ENCODE measurements at places on chromosomes 5 and 9. TPM values are rescaled to one million over a fixed set of nuclear protein-coding genes. Genes with fewer than 3 reads are reported as not detected.

ZDHHC21 gene
- 15.2 TPM for total RNA-seq

RARS1 gene
- 62.8 TPM for total RNA-seq

MARCOL gene
- total RNA-seq: not detected

IL31RA gene
- total RNA-seq: 0.44 TPM

DNA sequence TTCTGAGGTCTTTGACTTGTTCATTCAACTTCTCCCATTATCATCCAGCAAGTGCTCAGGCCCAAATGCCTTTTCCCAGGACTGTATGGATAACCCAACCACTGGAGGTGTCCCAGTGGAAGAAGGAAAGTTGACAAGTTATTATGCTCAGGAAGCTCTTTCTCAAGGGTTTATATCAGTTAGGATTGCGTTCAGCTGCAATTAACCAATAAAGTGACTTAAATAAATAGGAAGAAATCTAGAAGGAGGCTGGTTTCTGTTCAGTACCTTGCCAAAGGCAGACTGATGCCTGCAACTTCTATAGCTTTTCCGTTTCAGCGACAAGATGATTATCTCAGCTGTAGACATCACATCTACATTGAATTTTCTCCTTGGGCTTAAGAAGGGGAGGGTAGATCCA is 52.1 kb downstream of the ENC1 start:
- no peak overlapping the region for H3K27ac ChIP-seq
- no peak overlapping the region for H3K4me3 ChIP-seq

- no peak for DNase-seq
- H3K27ac ChIP-seq: no peak overlapping the region
These were observed 52.4 kb downstream of the GALNT10 start for GRCh38 chr5:154242964-154243376.

DNA sequence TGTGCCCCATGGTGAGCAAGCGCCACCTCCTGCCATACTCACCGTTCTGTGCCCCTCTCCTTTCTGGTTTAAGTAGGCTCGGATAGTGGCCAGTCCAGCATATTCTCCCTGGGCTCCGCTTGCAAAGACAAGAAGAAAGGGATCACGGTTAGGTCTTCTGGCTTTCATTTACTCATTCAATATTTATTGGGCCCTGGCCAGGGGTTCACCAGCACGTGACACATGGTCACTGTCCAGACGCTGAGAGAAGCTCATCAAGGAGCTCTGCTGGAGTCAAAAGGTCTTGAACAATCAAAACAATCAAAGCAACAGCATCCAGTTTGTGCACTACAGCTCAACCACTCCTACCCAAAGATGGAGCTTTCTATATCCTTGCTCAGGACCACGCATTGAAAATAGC is 80.2 kb downstream of the GLDC start:
- H3K4me3 ChIP-seq: no peak overlapping the region
- H3K36me3 ChIP-seq: peaks cover 10% of the 10 kb centered on the region
- no peak overlapping the region for H3K27ac ChIP-seq
- no peaks in the 10 kb centered on the region for H3K27me3 ChIP-seq
- no peak for DNase-seq
- peaks cover 4% of the 10 kb centered on the region for H3K4me1 ChIP-seq

DNA sequence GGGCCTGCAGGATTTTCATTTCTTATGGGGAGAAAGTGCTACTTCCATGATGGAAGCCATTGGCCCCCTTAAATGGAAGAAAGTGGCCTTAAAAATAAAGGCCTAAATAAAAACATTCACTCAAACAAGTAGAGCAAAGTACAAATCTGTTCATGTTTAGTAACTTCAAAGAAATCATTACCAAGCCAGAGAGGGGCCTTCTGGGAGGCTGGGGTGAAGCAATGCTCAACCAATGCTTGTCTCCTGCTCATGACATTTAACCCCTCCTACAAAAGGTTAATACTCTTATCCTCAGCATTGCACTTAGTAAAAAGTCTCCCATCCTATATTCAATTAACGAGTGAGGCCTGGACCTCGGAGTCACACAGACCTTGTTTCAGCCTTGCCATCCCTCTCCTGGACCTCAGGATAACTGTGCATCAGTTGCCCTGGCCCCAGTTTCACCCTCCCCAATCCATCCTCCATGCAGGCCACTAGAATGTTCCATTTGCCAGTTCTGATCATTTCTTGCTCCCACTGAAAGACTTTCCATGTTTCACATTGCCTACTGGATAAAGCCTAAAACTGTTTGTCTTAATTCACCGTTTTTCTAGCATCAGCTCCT is 36.9 kb upstream of the ALDH1B1 start:
- H3K27ac ChIP-seq: peak overlapping the region; percentile 77
- H3K36me3 ChIP-seq: no peaks in the 10 kb centered on the region
- peak; percentile 7 for DNase-seq
- no peaks in the 10 kb centered on the region for H3K27me3 ChIP-seq

GRCh38 chr9:97857606-97858392 is 4.8 kb downstream of the FOXE1 start:
- peaks cover 56% of the 10 kb centered on the region for H3K27me3 ChIP-seq
- no peaks in the 10 kb centered on the region for H3K4me1 ChIP-seq
- H3K27ac ChIP-seq: no peak overlapping the region
- no peak for DNase-seq
- H3K36me3 ChIP-seq: no peaks in the 10 kb centered on the region

DNA sequence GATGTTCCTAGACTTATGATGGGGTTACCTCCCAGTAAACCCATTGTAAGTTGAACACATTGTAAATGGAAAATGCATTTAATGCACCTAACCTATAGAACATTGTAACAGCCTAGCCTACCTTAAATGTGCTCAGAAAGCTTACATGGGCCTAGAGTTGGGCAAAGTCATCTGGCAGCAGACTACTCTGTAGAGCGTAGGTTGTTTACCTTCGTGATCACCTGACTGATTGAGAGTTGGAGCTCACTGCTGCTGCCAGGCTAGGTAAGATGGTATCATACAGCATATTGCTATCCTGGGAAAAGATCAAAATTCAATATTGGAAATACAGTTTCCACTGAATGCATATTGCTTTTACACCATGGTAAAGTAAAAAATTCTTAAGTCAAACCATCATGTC is 95.4 kb downstream of the HTR4 start:
- H3K4me3 ChIP-seq: no peak overlapping the region
- no peaks in the 10 kb centered on the region for H3K27me3 ChIP-seq
- H3K27ac ChIP-seq: no peak overlapping the region
- DNase-seq: no peak
- no peaks in the 10 kb centered on the region for H3K4me1 ChIP-seq

DNA sequence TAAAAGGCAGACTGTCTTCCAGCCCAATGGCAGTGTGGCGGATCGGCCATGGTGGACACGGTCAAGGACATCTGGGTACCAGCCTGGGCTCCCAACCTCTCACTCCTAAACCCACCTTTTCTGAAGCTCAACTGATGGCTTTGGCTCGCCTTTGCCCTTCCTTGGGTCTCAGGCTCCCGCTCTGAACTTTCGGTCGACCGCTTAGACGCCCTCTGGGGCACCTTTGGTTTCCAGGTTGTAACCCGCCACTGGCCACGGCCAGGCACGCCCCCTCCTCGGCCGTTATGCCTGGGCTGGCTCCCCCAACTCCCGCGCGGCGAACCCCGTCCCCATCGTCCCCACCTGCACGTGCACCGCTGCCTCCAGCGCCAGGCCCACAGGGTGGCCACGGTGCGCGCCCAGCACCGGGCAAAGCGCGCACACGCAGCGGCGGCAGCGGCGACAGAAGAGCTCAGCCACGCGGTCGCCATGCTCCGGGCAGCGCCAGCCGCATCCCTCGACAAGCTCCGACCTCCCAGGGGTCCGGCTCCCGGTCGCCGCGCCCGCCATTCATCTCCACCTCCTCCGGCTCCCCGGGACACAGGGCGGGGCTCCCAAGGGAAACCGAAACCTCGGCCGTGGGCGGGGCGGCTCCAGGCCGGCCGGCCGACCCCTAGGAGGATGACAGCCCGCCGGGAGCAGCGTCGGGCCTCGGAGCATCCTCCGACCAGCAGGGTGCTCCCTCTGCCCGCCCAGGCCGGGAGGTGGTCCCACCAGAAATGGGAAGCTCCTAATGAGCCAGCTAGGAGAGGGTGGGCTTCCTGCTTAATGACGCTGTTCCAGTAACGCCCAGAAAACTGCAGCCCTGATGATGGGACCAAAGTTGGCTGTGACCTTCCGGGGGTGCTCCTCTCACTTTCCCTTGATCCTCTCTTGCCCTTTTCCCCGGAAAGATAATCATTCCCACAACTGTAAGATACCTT is at the start of gene TRIM14:
Gene TRIM14, minus strand, starts transcription at position 583 of the 962 bp plus-strand sequence. Its CDS starts 34 bp downstream, at position 549.
- no peaks in the 10 kb centered on the region for H3K27me3 ChIP-seq
- H3K36me3 ChIP-seq: no peaks in the 10 kb centered on the region
- no peaks in the 10 kb centered on the region for H3K4me1 ChIP-seq
- DNase-seq: peak; percentile 87
- peak within 1 kb of the TSS; percentile 79 for H3K27ac ChIP-seq

GRCh38 chr5:123170061-123170460 is 81.0 kb downstream of the PRDM6 start:
- DNase-seq: peak; percentile 72
- no peaks in the 10 kb centered on the region for H3K27me3 ChIP-seq
- no peak overlapping the region for H3K27ac ChIP-seq
- no peaks in the 10 kb centered on the region for H3K36me3 ChIP-seq
- H3K4me3 ChIP-seq: no peak overlapping the region

GRCh38 chr5:82275216-82275664 is 2.9 kb downstream of the RPS23 start:
- H3K36me3 ChIP-seq: peaks cover 13% of the 10 kb centered on the region
- no peak overlapping the region for H3K4me3 ChIP-seq
- H3K27me3 ChIP-seq: no peaks in the 10 kb centered on the region
- no peak overlapping the region for H3K27ac ChIP-seq

- no peak overlapping the region for H3K27ac ChIP-seq
- no peaks in the 10 kb centered on the region for H3K27me3 ChIP-seq
- no peak overlapping the region for H3K4me3 ChIP-seq
These were observed 57.9 kb upstream of the ERBIN start for GRCh38 chr5:65868509-65868908.

GRCh38 chr5:146643776-146644175 is 127.8 kb upstream of the GPR151 start:
- H3K4me1 ChIP-seq: peaks cover 2% of the 10 kb centered on the region
- no peaks in the 10 kb centered on the region for H3K27me3 ChIP-seq
- no peak overlapping the region for H3K27ac ChIP-seq
- no peaks in the 10 kb centered on the region for H3K36me3 ChIP-seq

DNA sequence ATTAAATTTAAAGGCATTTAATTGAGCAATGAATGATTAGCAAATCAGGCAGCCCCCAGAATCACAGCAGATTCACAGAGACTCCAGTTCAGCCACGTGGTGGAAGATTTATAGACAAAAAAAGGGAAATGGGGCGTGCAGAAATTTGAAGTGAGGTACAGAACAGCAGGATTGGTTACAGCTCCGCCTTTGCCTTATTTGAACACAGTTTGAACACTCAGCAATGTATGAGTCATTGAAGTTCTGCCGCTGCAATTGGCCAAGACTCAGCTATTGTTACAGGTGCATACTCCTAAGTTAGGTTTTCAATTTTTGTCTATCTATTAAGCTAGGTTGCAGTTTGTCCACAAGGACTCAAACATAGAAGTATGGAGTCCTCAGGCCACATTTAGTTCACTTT is 157.7 kb upstream of the SLC12A2 start:
- DNase-seq: no peak
- no peaks in the 10 kb centered on the region for H3K27me3 ChIP-seq
- H3K36me3 ChIP-seq: no peaks in the 10 kb centered on the region
- H3K4me1 ChIP-seq: no peaks in the 10 kb centered on the region
- no peak overlapping the region for H3K4me3 ChIP-seq
- H3K27ac ChIP-seq: no peak overlapping the region

GRCh38 chr5:14054965-14055963 is 87.9 kb upstream of the TRIO start:
- H3K27me3 ChIP-seq: no peaks in the 10 kb centered on the region
- DNase-seq: no peak
- no peaks in the 10 kb centered on the region for H3K4me1 ChIP-seq
- no peaks in the 10 kb centered on the region for H3K36me3 ChIP-seq
- no peak overlapping the region for H3K27ac ChIP-seq

DNA sequence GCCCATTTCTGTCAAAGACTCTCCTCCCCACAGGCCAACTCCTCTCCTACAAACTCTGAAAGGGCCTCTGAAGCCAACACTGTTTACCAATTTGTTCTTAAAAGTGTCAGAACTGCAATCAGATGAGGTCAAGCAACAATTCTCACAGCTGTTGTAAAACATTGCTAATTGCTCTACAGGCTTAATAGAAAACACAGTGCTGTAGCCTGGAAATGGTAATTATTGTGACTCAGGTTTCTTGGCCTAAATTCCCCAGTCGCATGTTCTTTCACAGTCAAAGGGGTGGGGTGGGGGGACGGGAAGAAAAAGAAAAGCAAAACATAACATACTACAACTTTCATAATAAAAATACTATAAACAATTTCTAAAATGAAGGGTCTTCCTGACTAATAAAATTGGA is 343.2 kb downstream of the DMAC1 start:
- no peaks in the 10 kb centered on the region for H3K4me1 ChIP-seq
- no peaks in the 10 kb centered on the region for H3K27me3 ChIP-seq
- no peak overlapping the region for H3K4me3 ChIP-seq

DNA sequence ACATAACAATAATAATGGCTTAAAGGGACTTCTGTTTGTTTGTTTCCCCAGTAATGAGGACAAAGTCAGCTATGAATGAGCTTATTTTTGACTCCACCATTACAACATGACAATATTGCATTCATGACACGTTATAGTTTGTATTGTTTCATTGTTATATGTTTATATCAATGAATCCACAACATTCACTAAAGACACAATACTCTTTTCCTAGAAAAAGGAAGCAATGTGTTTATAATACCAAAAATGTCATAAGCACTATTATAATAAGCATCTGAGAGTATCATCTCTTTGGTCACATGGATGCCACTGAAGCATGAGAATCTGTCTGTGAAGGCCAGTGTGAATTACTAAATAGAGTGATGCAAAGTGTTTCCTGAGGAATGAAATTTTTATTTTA is 1026.9 kb upstream of the C9orf72 start:
- H3K4me3 ChIP-seq: no peak overlapping the region
- no peak for DNase-seq
- no peaks in the 10 kb centered on the region for H3K36me3 ChIP-seq
- H3K4me1 ChIP-seq: no peaks in the 10 kb centered on the region
- no peaks in the 10 kb centered on the region for H3K27me3 ChIP-seq
- H3K27ac ChIP-seq: no peak overlapping the region

DNA sequence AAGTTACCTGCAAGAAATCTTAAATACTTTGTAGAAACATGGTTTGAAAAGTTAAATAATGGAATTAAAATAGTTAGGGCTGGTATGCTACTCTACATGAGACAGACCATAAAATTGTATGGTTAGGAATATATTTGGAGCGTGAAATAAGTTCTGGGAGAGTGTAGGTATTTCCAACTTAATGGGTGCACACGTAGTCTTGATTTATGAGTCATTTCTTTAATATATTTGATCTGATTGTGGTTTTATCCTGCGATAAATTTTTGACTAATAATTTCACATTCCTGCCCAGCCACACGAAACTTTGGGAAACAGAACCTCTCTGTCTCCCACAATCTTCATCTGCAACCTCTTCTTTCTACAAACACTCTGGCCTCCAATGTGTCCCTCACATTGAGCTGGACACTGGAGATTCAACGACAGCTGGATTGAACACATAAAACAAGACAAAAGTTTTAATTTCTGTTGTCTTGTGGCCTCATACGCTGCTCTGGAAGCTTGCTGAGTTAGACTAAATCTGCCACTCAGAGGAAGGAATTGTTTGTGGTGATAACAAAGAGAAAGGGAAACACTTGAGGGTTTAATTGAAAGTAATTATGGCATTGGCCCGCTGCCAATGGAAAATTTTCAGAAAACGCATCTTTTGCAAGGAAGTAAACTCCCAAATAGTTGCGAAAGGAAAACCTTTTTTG is 201.8 kb upstream of the ZNF608 start:
- no peak overlapping the region for H3K4me3 ChIP-seq
- H3K27me3 ChIP-seq: no peaks in the 10 kb centered on the region
- no peaks in the 10 kb centered on the region for H3K4me1 ChIP-seq
- DNase-seq: no peak
- H3K27ac ChIP-seq: no peak overlapping the region
